ENCODE measurements at places on chromosomes 6 and 20.

- peak; percentile 25 for DNase-seq
Measured at GRCh38 chr6:37021356-37022129, 16.1 kb downstream of the FGD2 start.

- DNase-seq = no peak
Measured at GRCh38 chr6:44869321-44869897, 458.7 kb upstream of the RUNX2 start.

GRCh38 chr6:168331058-168331457 is 11.5 kb upstream of the DACT2 start:
- no peak for DNase-seq

DNA sequence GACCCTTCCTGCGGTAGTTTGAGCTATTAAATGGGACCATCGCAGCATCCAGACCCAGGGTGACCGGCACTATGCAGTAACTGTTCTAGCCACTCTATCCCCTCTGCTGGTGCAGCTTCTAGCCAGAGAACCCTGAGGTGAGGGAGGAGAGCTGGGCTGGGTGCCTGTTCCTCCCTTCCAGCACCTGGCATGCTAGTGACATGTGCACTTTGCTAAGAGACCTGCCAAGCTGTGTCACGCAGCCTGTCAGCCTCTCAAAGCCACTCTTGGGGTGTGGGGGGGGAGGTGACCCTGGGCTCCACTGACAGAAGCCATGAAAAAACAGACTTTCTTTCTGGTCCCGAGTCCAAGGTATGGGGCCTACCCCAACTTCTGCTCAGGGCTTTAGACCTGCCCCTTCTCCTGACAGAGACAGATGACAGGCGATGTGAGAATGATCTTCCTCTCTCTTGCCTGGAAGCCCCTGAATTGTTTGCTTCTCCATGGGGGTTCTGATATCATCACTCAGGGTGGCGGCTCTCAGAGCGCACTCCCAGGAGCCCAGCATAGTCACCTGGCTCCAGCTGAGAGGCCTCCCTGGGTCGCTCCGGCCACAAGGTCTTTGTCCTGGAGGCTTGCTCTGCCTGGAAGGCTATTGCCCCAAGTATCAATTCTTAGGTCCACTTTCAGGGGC is 47.2 kb upstream of the MLN start:
- DNase-seq = no peak

GRCh38 chr6:116090251-116090650 is 10.4 kb upstream of the NT5DC1 start:
- no peak for DNase-seq

DNA sequence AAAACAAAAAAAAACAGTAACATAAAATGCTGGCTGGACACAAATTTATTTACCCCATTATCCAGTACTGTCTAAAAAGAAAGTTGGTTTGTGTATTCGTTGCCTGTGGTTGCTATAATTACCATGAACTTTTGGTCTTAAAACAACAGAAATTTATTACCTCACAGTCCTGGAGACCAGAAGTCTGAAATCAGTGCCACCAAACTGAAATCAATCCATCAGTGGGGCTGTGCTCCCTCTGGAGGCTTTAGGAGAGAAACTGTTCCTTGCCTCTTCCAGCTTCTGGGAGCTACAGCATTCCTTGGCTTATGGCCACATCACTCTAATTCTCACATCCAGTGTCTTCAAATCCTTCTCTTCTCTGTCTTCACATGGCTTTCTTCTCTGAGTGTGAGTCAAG is 79.4 kb downstream of the SNX5 start:
- DNase-seq = no peak

DNA sequence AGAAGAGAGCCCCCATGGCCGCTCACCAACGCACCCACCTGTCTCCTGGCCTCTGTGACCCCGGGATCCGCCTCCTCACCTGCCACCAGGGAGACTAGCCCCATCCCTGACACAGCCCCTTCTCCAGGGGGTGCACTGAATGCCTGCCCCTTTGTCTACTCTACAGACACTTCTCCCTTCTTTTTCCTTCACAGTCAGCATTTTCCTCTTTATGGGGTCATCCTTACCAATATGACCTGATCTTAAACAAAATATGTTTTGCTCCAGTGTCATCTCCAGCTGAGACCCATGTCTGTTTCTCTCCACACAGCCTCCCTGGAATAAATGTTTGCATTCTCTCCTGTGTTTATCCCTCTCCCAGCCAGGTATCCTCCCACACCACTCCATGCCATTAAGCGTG is 14.6 kb upstream of the CCR6 start:
- DNase-seq = no peak

GRCh38 chr6:1636971-1637871 is 27.5 kb downstream of the FOXC1 start:
- no peak for DNase-seq

DNA sequence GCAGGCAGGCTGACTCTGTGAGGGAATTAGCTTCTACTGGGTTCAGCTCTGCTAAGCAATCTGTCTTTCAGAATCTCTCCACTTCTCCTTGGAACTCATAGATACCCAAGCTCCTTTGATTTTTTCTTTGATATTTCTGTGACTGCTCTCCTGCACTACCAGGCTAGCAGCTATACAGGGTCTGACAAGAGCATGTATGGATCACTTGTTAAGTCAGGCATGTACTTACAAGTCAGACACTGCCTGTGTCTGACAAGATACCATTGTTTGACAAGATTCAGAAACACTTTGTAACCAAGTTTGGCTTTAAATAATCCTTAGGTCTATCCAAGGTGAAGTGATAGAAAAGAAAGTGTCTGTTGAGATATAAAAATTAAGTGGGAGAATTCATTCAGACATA is 79.5 kb downstream of the SESN1 start:
- DNase-seq = no peak

GRCh38 chr6:105515054-105515453 is 112.2 kb upstream of the PREP start:
- no peak for DNase-seq

DNA sequence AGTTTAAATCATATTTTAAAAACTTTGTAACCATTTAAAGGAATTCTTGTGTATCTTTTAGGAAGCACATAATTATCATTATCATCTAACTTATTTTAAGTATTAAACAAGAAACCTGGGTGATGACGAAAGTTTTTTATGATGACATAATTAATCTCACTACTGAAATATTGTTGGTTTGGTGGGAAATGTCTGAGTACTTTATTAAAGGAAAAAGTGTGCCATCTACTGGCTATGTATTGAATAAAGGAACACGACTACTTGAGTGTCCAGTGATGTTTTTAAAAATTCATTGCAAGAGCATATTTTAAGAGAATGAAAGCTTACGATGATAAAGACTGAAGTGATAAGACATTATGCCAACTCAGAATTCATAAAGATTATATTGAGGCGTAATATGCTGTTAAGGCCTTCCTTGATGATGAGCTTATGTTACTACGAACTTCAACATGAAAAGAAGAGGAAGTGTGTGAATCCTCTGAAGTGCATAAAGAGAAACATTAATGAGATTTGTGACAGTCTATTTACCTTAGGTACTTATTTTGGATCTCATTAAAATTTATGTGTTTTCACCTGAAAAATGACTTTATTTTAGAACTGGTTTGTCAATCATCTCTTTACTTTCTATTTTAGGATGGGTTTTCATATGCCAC is 12.0 kb upstream of the TRMT11 start:
- DNase-seq = peak; percentile 71

DNA sequence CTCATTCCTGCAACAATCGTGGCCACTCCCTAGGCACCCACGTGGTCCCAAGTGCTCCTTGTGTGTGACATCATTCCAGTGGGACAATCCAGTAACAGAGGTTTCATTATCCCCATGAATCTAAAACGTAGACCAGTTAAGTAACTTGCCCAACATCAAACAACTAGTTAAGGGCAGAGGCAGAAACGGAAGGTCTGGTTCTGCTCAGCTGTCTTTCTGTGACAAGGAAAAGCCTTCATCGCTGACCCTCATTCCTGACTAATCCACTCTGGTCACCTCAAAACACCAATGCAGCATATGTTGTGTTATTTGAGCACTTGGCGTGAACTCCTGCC is 261.4 kb upstream of the JARID2 start:
- DNase-seq = peak; percentile 52

GRCh38 chr20:10502098-10502526 is 67.0 kb downstream of the SLX4IP start:
- DNase-seq = no peak

- DNase-seq = no peak
Measured at GRCh38 chr20:46128310-46129151, 10.4 kb downstream of the CD40 start.

DNA sequence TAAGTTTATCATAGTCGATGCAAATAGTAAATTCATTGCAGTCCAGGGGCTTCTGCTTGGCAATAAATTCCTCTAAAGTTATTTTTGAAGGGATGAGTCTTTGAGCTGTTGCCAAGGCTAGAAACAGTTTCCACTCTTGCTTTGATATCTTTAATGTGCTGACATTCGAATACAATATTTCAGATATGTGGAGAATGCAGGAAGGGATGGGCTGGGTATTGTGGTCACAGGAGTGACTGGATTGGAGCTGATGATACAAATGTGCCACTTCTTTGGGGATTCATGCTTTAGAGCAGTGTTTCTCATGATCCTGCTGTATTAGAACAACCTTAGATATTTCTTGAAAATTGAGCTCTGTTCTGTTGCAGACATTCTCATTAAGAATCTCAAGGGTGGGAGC is 139.0 kb downstream of the PRDM13 start:
- no peak for DNase-seq

- no peak for DNase-seq
Measured at GRCh38 chr6:132812255-132812732, 2.1 kb upstream of the RPS12 start.

- no peak for DNase-seq
Measured at GRCh38 chr20:9491324-9491723, 23.1 kb upstream of the LAMP5 start.

DNA sequence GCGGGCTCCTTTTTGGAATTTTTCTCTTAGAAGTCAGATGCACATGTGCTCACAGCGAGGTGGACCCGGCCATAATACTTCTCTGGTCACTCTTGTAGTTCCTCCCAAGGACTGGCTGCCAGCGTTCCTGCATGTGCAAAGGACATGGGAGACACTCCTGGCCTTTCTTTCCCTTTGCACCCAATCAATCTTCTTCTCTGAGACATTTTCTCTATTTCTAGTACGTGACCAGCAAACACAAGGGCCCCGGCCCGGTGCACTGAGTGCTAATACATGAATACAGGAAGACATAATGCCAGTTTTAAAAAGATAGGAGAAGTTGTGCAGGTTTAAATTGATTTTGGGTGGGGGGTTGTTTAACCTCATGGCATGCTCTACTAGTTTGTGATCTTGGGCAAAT is 233.6 kb downstream of the SMOC2 start:
- no peak for DNase-seq

GRCh38 chr6:7241709-7242645 is 71.0 kb downstream of the SSR1 start:
- peak; percentile 85 for DNase-seq

DNA sequence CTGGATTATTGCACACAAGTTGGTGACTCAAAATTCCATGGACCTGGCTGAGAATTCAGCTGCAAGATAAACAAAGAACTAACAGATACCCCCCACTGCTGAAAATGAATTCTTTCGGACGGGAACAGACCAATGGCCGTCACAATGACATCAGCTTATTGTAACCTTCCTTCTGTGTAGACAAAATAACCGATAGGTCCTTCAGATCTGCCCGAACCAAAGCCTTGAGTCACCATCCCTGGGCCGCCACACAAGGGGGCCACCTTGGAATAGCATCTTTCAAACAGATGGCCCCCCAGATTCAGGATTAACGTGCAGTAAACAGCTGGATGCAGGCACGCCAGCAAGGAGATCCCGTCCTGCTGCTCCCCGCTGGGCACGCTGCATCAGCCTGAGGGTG is 214.0 kb upstream of the EXOC2 start:
- no peak for DNase-seq

GRCh38 chr6:79384845-79385244 is 150.4 kb upstream of the HMGN3 start:
- DNase-seq = peak; percentile 54

GRCh38 chr6:150033207-150033771 is 8.0 kb upstream of the RAET1L start:
- no peak for DNase-seq

DNA sequence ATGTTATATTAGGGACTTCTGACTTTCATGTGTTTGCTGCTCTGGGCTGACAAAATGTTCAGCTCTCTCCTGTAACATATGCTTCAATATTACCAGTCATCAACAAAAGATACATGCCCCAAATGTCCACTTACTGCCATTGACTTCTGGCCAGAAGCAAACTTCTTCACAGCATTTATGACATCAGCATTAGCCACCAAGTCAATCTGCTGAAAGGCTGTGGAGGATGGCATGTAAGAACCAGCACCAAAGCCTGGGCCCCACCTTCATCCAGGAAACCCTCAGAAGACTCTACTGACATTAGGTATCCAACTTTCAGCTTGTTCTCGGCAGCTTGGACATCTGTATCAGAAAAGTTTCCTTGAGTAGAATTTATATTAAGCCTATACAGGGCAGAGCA is 595.5 kb downstream of the COL12A1 start:
- DNase-seq = no peak

DNA sequence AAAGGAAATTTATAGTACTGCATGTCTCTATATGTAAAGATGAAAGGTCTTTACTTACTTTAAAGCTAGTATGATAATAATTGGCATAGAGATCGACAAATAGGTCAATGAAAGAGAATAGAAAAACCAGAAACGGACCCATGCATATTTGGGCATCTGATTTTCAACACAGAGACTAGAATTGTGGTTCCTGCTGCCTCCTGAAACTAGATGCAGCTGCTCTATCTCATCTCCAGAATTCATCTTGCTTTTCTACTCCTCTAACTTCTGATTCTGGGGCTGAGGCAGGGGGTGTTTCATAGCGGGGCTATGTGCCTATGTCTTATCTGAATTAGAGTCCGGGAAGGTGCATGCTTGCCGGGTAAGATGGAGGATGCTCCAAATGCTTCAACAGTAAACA is 105.9 kb downstream of the ADTRP start:
- DNase-seq = no peak

GRCh38 chr6:51112731-51113130 is 294.1 kb downstream of the TFAP2B start:
- no peak for DNase-seq

DNA sequence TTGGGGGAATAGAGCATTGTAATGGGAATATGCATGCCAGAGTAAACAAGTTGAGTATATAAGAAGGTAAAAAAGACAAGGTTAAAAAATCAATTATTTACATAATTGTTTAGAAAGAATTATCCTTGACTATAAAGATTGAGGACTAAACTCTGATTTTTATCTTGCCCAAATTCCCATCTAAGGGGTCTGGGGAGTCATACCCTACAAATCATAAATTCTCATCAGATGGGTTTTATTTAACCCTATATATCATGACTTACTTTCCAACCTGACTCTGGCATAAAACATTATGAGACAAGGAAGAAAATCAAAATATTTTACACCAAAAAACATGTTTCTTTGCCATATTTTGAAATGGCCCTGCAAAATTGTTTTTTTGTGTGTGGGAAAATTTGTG is 12.7 kb downstream of the OR2B2 start:
- DNase-seq = no peak

GRCh38 chr6:127291495-127291894 is 24.8 kb downstream of the RNF146 start:
- DNase-seq = no peak

- DNase-seq = no peak
Measured at GRCh38 chr6:156438350-156438923, 338.7 kb upstream of the ARID1B start.

All from lung (tissue), 17 donors.